ENCODE measurements at places on chromosomes 11 and 22.
A peak's percentile ranks its signal among the peaks of the same experiment; 100 is the strongest.

- DNase-seq = no peak
These were observed 25.3 kb downstream of the PLEKHB1 start for GRCh38 chr11:73671701-73672100.

GRCh38 chr11:70669871-70670675, 271.7 kb downstream of the CTTN start:
- DNase-seq = no peak

GRCh38 chr11:60870733-60871377, 3.5 kb downstream of the ZP1 start:
- no peak for DNase-seq

- peak; percentile 29 for DNase-seq
These were observed 30.4 kb downstream of the FADD start for GRCh38 chr11:70233511-70233934.
